ENCODE measurements at places on chromosomes 11 and 22.

DNA sequence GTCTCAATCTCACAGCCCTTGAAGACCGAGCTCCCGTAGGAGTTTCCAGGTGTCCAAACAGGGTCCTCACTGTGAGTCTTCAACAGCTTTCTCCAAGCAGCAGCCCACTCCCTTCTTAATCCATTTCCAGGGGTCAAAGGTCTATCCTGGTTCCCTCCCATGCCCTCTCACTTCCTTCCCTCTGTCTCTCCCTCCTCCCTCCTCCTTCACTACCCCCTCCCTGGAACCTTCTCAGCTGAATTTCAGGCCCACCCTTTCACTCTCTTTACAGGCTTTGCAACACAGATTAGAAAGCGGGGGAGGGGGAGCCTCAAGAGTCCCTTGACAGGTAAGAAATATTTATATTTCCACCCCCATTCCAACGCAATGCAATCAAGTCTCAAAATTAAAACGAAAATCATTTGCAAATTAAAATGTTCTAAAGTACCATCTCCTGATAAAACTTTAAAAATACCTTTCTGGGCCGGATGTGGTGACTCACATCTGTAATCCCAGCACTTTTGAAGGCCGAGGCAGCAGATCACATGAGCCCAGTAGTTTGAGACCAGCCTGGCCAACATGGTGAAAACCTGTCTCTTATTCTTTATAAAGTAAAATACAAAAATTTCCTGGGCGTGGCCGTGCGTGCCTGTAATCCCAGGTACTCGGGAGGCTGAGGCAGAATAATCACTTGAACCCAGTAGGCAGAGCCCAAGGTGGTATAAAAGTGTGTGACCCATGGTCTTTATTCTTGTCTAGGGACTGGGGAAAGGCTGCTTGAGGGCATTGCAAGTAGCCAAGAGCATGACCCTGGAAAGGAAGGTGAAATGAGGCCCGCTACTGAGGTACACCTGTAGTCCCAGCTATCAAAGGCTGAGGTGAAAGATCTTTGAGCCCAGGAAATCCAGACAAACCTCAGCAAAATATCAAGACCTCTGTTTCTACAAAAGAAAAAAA lies 865 bp upstream of the ZNF280A start:
- DNase-seq = no peak

GRCh38 chr22:22605074-22605404 lies 39.4 kb upstream of the GGTLC2 start:
- DNase-seq = no peak

- no peak for DNase-seq
These were observed 68.2 kb downstream of the PPP2R1B start for GRCh38 chr11:111697933-111698371.

DNA sequence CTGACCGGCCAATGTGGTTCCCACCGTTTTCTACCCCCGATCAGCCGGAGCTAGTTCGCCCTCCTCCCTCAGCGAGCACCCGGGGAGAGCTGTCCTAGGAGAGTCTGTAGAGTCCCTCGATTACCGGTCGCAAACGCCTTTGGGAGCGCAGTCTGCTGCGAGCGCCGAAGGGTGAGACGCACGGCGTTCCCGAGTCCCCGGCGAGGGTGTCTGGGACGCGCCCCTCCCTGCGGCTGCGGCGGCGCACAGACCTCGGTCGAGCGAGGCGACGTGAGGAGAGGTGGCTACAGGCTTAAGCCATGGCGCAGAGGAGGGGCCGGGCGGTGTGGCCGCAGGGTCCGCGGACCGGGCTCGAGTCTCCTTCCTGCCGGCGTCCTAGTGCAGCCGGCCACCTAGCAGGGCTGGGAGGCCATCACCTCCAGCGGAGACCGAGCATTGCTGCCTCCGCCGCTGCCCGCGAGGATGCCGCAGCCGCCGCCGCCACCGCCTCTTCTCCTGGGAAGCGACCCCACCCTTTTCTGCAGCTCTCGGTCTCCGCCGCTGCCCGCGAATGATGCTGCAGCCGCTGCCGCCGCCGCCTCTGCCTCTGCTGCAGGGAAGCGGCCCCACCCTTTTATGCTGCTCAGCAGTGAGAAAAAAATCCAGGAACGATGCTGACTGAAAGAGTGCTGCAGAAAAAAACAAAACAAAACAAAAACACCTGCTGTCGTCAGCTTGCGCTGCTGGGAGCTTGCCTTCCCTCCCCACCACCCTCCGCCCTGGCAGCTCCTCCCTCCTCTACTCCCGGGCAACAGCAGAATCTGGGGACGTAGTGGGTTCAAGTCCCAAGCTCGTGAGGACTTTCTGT lies at the start of gene MAP6:
Gene MAP6 (minus strand): TSS at position 588 of the 847 bp plus-strand sequence. CDS start 669 bp downstream, outside the sequence.
- peak; percentile 7 for DNase-seq

- no peak for DNase-seq
These were observed 216.7 kb upstream of the SORL1-AS1 start for GRCh38 chr11:121669422-121669821.

GRCh38 chr11:64131683-64132190 lies 34.2 kb downstream of the MACROD1 start:
- no peak for DNase-seq

GRCh38 chr11:10534316-10534715 lies 6.7 kb downstream of the RNF141 start:
- DNase-seq = no peak

DNA sequence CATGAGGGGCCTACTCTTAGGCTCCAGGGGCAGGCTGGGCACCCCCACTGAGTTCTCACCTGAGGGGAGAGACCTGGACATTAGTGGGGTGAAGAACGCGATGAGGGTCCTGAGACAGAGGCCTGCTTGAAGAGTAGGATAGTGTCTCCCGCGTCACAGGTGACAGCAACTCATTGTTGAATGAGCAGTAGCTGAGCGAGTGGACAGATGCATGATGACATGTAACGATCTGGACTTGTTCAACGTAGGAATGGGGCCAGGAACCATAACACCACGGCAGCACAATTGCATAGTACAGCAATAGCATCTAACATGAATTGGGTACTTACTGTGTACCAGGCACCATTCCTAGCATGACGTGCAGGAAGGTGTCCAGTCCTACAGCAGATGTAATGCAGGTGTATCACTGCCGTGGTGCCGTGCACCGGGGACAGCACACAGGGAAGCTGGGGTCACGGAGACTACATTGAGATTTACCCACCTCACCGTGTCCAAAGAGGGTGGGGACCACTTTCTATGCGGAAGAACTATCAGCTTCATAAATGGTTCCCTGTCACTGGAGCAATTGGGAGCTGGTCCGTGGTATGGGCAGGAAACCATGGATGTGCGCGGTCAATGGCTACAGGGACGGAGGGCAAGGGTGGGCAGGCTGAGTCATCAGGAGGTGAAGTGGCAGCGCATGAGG lies 1019.1 kb downstream of the TBC1D22A start:
- DNase-seq = no peak

DNA sequence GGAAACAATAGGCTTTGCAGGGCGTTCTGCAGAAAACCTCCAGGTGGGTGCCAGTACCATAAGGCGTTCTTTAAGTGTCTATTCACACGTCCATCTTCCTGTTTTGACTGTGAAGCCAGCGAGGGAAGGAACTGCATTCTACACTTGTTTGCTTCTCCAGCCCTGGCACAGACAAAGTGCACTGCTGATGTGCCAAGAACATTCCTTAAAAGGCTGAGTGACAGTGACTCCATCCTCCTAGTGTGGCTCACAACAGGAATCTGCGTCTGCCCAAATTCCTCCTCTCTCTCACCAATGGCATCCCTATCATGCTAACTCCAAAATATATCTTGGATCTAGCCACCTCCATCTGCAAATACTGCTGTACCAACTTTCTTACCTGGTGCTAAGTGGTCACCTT lies 407.4 kb upstream of the SYN3 start:
- no peak for DNase-seq

- no peak for DNase-seq
These were observed 11.2 kb downstream of the MPST start for GRCh38 chr22:37030560-37031281.

DNA sequence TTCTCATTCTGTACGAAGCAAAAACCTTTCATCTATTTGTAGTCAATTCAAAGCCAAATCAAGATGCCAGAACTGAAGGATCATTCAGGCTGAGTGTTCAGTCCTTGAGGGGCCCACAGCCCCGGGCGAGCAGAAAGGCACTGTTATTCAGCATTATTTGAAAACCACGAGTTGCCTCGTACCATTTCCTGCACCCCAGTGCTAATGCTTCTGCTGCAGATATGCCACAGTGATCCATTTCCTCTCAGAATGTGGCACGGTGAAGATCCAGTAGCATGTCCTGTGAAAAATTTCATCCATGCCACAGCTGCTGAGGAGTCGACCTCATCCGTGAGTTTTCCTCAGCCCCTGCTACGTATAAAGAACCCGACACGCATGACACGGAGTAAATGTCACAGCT lies 85.4 kb downstream of the OSBP2 start:
- no peak for DNase-seq

- DNase-seq = peak; percentile 37
These were observed 2.2 kb upstream of the CD151 start for GRCh38 chr11:830295-831117.

- DNase-seq = peak; percentile 64
These were observed 3.5 kb downstream of the PLXNB2 start for GRCh38 chr22:50303848-50304527.

DNA sequence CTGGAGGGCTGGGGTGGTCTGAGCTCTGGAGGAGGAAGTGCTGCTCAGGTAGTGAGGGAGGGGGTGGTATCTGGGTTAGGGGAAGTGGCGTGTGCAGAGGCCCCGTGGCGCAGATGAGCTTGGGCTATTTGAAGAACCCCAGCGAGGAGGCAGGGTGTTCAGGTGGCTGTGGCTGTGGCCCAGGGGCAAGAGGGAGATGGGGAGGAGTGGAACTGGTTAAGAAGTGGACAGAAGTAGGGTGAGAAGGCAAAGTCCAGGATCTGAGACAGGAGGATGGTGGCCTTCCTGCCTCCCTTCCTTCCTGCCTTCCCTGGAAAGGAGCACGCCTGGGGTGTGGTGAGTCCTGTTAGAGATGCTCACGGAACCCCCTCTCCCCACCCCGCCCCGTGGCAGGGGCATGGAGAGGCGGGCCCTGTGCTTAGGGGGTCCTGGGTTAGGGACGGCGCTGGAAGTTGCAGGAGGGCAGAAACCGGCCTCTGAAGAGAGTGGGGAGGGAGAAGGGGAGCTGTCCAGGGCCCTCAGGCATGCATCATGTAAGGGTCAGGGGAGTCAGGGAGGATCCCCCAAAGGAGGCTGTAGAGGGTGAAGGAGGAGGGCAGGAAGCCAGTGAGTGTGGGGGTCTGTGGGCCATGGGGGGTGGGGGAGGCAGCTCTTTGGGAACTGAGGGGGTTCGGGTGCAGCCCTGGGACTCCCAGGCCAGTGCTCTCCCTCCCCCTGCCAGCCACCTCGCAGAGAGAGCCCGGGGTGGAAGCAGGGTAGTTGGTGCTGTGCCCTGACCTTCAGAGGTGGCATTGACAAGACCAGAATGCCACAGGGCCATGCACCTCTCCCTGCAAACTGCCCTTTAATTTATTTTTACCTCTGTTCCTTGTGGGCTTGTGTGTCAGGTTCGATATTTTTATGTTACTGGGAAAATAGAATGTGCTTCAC lies 63.7 kb upstream of the PARVG start:
- no peak for DNase-seq

- DNase-seq = no peak
These were observed 1.9 kb downstream of the UPK2 start for GRCh38 chr11:118957968-118958367.

DNA sequence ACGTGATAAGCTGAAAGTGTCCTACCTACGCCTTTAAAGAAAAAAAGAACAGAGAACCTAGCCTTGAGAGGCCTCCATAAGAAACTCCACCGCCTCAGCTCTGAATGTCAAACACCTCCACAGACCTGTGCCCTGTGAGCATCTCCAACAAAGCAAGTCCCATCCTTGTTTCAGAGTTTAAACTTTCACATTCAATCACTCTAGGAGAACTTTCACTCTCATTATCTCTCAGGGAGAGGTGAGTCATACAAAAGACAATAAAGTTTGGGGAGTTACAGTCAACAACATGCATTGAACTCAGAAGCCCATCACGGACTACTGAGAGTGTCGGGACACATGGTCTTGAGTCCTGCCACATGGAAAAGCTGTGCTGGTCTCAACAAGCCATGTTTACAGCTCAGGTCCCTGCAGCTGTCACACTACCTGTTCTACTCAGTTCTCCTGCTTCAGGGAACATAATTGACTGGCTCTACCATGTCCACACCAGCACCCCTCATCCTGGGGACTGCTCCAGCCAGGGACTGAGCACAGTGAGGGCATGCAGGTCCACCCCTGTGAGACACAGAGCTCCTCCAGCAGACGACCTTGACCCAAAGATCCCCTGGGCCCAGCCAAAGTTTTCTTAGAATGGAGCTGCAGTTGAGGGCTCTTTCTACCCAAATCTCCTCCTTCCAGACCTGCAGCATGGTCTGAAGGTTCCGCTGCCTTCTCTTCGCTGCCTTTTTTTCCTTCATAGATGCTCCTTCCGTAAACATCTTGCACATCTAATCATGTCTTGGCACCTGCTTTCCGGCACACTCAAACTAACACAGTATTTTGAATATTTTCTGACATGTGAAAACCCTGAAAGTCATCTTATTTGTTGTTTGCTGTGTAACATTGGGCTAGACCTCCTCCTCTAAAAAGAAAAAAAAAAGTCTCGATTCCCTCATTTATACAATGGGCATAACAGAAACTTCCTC lies 114.9 kb downstream of the ETS1 start:
- DNase-seq = no peak

DNA sequence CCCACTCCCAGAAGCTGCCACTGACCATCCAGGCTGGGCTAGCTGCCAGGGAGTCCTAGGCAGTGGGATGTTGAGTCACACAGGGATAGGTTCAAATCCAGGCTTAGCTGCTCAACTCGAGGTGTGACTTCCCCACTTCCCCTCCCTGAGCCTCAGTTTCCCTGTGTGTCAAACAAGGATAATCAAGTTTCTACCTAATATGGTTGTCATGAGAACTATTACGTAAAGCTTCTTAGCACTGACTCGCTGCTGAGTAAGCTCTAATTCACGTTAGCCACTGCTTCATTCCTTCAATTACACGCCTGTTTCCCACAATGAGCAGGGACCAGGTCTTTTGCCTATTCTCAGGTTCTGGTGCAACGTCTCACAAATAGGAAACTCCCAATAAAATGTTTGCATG lies 67.7 kb downstream of the SEZ6L start:
- no peak for DNase-seq

- DNase-seq = peak; percentile 42
These were observed 603 bp downstream of the ESRRA start for GRCh38 chr11:64305691-64306562.

GRCh38 chr22:44395118-44396005 lies 82.6 kb upstream of the SHISAL1 start:
- no peak for DNase-seq

GRCh38 chr11:119222308-119222707 lies 16.2 kb downstream of the CBL start:
- DNase-seq = no peak

- no peak for DNase-seq
These were observed 15.6 kb downstream of the GDPD5 start for GRCh38 chr11:75510004-75510722.

DNA sequence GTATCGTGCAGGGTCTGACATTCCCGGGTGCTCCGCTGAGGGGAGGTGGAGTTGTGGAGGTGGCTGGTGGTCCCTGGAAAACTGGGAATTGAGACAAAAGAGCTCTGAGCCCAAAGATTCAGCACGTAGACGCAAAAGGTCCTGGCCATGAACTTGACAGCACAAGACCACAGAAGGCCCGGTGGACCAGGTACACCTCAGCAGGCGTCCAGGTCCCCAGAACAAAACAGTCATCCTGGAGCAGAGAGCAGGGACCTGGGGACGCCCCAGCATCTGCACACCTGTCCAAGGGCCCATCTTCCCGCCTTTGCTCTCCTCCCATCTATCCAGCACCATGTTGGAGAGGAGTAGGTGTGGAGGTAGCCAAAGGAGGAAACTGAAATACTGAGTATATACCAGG lies 13.8 kb upstream of the MB start:
- no peak for DNase-seq

Data from inflammatory macrophage treated with lipopolysaccharide for 1 hour (primary cell).